Fibroblast of pulmonary artery (primary cell): ENCODE measurements at places on chromosomes 13 and 19.

GRCh38 chr13:87172166-87172835 is 498.9 kb upstream of the SLITRK5 start:
- no peak for DNase-seq

GRCh38 chr13:61275251-61275650 is 140.4 kb downstream of the PCDH20 start:
- DNase-seq, result no peak

GRCh38 chr13:95800436-95800835 is 123.5 kb downstream of the DNAJC3 start:
- no peak for DNase-seq

DNA sequence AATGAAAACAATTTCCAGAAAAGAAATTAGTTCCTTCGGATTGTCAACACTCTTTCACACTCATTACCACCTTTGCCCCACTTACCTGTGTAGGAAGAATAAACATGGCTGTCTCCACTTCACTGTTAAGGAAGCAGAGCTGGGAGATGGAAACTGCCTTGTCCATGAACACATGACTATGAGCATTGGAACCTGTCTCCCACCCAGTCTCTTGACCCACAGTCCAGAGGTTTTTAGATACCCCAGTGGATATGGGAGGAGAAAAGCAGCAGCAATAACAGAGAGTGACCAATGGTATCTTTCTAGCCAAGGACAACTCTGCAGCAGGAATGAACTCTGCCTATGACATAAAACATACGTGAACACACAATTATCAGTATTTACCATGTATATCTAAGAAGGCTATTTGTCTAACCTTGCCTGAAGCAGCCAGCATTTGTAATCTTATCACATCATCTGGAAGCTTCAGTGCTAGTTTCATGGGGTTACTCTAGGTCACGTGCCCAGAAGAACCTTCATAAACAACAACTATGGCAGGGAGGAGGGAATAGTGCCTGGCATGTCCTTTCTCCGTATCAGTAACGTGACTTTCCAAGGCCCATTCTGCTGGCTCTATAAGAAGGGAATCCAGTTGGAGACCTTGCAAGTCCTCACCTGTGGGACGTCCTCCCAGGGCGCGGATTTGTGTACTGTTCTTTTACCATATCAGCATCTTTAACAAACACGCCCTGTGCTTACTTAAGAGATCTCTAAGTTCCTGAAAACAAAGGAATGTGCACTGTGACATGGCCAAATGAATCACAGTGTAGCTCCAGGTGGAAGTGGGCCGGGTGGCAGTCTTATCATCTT is 221.8 kb upstream of the UBL3 start:
- DNase-seq, result no peak

GRCh38 chr19:56969759-56970178 is 129.2 kb upstream of the PEG3 start:
- DNase-seq, result no peak

GRCh38 chr13:98509271-98510155 is 67.4 kb downstream of the STK24 start:
- peak; percentile 85 for DNase-seq

- no peak for DNase-seq
Measured at GRCh38 chr19:28726533-28727479, 486.1 kb downstream of the UQCRFS1 start.

- no peak for DNase-seq
Measured at GRCh38 chr13:31214435-31214834, 14.7 kb downstream of the B3GLCT start.

DNA sequence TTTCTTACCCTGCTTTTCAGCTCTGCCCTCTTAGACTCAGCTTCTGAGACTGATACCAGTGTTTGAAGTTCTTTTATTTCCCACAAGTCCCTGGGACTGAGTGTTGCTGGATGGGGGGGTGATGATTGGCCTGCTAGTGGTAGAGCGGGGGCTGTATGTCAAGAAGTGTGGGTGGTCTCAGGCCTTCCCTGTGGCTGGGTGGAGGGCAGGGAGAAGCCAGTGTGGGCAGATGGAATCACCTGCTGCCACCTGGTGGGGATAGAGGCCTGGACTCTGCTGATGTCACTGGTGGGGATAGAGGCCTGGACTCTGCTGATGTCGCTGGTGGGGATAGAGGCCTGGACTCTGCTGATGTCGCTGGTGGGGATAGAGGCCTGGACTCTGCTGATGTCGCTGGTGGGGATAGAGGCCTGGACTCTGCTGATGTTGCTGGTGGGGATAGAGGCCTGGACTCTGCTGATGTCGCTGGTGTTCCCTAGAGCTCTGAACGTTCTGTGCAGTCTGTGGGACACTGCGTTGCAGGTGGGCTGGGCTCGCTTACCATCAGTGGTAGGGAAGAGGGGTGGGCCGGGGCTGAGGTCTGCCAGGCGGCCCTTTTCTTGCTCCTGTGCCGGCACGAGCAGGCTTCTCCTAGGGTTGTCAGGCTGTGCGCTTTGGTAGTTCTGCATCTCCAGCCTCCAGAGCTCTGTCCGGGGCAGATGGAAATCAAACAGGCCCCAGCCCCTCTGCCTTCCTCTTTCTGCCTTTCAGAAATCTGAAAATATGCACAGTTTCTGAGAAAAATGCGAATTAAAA is 101.3 kb downstream of the ARHGEF7 start:
- peak; percentile 45 for DNase-seq

DNA sequence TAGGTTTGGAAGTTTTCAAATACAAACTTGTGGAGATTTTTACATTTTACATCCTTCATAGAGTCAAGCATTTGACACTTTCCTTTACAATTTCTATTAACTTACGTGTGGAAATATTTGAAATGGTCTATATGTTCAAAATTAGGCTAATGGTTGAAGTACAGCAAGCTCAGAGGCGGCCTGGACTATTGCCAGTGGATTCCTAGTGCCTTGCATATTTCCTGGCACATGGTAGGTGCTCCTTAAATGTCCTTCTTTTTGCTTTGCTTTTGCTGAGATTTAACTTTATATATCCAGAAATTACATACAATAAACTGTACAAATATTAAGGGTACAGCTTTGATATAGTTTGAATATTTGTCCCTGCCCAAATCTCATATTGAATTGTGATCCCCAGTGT is 93.9 kb downstream of the UBL3 start:
- DNase-seq, result peak; percentile 54

DNA sequence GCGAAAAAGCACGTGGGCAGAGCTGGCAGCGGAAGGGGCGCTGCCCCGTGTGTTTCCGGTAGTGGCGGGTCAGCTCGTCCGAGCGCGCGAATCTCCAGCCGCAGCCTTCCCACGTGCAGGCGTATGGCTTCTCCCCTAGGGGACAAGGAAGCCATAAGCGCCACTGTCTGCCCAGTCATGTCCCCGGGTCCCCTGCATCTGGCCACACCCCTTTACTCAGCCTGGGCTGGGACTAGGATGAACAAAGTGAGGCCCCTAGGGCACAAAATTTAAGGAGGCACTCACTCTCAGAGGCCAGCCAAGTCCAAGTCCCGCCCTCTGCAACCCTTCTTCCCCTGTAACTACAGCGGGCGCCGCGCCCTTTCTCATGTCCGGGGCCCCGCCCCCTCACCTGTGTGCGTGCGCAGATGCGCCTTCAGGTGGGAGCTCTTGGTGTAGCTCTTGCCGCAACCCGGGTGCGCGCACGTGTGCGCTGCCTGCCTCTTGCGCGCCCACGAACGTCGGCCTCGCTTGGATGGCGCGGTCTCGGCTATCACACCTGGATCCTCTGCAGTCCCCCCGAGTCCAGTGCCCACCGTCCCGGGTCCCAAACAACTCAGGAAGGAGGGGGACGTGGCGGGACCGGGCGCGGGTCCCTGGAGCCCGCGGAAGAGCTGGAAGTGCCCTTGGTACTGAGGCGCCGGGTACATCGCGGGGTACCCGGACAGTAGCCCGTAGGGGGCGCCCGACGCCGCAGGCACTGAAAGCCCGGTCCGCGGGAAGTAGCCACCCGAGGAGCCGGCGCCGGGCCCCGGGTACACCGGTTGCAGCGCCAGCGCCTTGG is 1.9 kb downstream of the KLF1 start:
- DNase-seq, result peak; percentile 60

- DNase-seq, result no peak
Measured at GRCh38 chr13:91767651-91768050, 369.2 kb downstream of the GPC5 start.

DNA sequence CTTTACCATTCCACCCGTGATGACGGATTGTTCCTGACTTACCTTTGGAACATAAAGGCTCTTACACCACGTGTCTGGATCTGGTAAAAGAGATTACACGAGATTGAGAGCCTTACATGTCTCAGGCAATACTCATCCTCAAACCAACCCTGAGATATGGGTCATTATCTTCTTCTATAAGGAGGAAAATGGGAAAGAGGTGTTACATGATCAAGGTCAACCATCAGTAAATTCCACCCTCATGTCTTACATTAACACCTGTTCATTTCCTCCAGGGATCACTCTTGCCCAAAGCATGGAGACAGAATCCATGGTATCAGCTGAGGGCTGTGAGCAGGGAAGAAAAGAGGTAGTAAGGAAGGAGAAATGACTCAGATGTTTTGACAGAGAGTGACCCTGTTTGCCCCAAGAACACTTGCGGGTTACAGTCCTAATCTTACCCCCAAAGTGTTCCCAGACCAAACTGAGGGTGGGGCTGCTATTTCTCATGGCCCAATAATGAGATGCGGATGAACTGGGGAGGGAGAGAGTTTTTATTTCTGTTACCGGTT is 19.6 kb downstream of the LILRB4 start:
- DNase-seq, result no peak

DNA sequence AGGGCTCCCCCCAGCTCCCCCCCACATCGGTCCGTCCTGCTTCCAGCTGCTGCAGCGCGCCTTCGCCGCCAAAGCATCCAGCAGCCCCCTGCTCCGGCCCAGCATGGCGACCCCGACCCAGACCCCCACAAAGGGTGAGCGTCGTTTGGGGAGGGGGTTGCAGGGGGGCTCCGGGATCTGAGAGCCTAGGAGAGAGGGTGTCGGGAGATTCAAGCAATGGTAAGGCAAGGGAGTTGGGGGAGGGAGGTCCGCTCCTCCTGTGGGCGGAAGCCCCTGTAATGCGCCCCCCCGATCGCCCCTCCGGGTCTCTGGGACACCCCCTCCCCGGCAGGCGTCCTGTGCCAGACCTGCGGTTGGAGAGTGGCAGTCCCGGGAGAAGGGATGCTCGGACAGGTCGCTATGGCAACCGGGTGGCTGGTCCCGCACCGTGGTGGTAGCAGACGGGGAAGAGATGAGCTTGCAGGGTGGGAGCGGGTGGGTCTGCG is at the start of gene FXYD7:
TSS of gene FXYD7 (plus strand) at position 25 of the 485 bp plus-strand sequence. CDS start at position 104, 79 bp downstream.
- no peak for DNase-seq

GRCh38 chr19:1237027-1237659 is 662 bp downstream of the CBARP start:
- no peak for DNase-seq

DNA sequence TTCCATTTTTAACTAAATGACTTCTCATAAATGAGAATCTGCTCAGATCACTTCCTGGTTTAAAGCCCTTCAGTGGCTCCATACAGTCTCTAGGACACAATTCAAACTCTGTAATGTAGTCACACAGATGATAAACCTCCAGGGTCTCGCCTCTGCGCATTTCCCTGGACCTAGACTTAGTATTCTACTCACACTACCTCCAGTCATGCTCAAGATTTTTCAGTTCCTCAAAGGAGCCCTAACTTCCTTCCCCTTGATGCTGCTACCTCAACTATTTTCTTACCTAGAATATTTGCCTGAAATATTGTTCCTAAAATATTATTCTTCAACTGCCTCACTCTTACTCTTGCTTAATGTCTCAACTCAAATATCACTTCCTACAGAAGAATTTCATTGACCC is 86.7 kb upstream of the TPP2 start:
- DNase-seq, result no peak

GRCh38 chr19:9934132-9934950 is 2.0 kb downstream of the OLFM2 start:
- peak; percentile 73 for DNase-seq

GRCh38 chr19:42185277-42185676 is 32.2 kb downstream of the DEDD2 start:
- DNase-seq, result peak; percentile 40

GRCh38 chr19:6424195-6424938 is at the start of gene KHSRP:
Gene KHSRP, minus strand, starts transcription at chr19:6424811. Its CDS starts 110 bp downstream, at chr19:6424701.
- no peak for DNase-seq

- no peak for DNase-seq
Measured at GRCh38 chr13:26594363-26594762, 36.9 kb downstream of the WASF3 start.

- no peak for DNase-seq
Measured at GRCh38 chr13:108927615-108928014, 298.2 kb downstream of the MYO16 start.

- peak; percentile 66 for DNase-seq
Measured at GRCh38 chr13:39918620-39919236, 263.3 kb downstream of the COG6 start.

DNA sequence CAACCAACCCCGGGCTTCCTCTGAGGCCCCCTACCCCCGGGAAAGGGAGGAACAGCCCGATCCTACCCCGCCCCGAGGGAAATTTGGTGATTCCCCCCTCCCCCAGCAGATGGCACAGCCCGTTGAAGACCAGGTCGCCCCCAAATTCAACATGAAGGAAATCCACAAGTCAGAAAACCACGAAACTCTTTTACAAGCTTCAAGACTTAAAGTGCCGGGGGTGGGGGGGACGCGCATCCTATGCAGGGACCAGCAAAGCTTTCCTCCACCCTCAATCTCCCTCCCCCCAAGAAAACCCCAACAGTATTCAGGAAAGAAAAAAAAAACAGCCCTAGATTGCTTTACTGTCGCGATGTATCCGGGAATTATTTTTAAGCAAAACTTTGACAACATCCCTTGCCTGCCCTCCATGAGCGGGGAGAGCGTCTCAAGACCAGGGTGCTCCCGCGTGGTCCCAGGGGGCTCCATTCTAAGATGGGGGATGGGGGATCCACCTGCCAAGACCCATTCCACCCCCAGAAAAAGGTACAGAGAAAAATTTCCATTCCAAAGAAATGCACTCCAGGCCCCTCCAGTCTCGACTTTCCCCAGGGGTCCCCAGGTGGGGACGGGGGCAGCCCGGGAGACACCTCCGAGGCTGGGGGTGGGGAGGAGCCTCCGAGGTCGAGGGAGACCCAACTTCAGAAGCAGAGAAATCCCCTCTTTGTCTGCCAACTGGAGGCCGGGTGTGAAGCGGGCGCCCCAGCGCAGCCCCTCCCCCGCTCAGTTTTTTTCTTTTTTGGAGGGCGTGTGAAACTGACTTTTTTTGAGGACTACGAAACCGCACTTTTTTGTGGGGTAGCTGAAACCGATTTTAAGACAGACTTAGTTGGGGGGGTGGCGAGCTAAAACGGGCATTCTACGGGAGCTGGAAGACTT is 1.5 kb downstream of the TCF3 start:
- DNase-seq, result peak; percentile 42

- DNase-seq, result no peak
Measured at GRCh38 chr19:10835089-10835753, 791 bp downstream of the TMED1 start.
